ENCODE measurements at places on chromosomes 5 and 9.

DNA sequence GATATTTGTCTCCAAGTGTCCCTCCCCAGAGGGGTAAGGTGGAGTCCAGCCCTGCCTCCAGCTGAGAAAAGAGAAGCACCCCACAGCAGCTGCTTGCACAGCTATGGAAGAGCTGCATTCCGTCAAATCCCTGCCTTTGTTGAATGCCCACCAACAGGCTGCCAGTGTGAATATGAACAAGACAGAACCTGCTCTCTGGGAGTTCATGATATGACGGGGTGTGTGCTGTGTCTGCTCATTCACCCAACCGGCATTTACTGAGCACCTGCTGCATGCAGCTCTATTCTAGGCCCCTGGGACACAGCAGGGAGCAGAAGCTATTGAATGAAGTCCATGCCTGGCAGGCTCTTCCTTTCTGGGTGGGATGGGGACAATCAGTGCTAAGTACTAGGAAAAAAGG is 238.8 kb downstream of the GADD45G start:
- no peak for DNase-seq

DNA sequence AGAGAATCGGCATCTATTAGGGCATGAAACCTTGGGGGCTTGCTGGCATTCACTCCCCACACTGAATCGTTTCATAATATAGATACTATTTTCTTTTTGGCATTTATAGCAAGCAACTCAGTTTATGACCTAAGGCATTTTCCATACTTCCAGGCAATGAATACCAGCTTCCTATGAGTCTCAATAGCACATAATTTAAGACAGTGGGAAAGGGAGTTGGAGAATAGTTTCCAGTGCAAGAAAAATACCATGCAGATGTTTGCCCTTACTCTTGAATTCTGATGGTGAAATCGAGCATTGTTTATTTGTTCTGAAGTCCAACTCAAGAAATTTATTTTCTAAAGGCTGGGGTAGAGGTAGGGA is 175.8 kb upstream of the KLF9 start:
- DNase-seq = peak; percentile 68

DNA sequence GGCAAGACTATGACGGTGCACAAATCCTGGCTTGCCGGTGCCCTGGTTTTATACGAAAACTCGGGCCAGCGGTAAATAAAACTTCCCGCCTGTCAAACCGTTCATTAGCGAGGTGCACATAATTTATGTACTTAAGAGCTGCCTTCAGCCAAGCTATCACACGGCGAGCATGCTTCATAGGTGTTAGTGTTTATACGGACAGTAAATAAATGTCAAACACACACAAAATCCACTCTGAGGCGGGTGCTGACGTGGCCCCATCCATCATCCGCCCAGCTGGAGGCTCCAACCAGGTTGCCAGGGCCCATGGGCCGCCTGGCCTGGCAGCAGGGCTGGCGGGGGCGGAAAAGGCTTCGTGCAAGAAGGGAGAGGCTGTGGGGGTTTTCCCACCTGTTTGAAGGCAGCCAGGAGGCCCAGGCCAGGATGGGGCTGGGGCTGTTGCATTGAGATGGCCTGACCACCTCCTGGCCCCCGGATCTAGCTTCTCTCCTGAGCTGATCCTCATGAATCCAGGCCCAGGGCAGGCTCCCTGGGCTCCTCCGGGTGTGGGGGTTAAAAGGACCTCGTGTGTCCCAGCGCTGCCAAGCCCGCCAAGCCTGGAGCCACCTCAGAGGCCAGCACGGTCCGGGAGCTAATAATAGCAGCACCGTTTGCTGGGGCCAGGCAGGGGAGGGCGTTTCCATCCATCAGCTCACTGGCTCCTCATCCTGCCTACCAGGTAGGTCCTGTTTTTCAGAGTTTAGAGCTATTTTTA is 43.2 kb downstream of the BARX1 start:
- no peak for DNase-seq

DNA sequence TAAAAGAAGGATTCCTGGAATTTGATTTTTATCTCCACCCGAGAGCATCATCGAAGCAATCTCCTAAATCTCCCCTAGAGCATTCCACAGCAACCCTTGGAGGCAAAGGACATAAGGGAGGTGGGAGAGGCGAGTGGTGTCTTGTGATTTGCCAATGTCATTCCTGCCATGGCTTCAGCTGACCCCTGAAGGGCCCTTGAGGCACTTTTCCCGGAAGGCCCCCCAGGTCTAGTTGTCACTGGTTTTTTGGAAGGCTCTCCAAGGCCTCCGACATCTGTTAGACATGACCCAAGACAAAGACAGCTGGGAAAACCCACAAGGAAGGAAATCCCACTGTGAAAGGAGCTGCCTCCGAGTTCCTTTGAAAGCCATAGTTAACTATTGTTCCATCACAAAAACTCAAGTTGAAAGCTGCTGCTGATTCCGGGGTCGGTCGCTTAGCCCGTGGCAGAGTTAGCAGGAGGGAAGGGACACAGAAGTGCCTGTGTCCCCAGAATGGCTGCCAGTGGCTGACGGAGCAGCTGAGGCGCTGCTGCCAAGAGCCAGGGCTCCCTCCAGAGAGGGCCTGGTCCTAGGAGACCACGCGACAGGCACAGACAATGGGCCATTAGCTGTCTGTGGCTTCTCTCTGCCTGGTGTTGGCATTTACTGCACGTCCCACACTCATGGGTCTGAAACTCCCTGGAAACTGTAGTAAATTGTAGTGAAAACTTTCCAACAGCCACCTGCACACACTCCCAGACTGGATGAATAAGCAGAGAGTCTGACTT is 24.4 kb upstream of the TRIO start:
- DNase-seq = no peak

- DNase-seq = no peak
Measured at GRCh38 chr5:112346411-112347044, 72.5 kb downstream of the EPB41L4A start.

GRCh38 chr5:172185096-172185461 is 2.9 kb downstream of the STK10 start:
- DNase-seq = no peak

All from GM23248 (cell line).